ENCODE measurements at places on chromosomes 7 and 10. TPM values are rescaled to one million over a fixed set of nuclear protein-coding genes. Genes with fewer than 3 reads are reported as not detected.

The PALD1 gene
- 4.5 TPM for total RNA-seq

- H3K27me3 ChIP-seq = no peaks in the 10 kb centered on the region
- no peaks in the 10 kb centered on the region for H3K4me1 ChIP-seq
- no peaks in the 10 kb centered on the region for H3K36me3 ChIP-seq
- H3K27ac ChIP-seq = no peak overlapping the region
These were observed 237.5 kb downstream of the DNAJB6 start for GRCh38 chr7:157574120-157574825.

DNA sequence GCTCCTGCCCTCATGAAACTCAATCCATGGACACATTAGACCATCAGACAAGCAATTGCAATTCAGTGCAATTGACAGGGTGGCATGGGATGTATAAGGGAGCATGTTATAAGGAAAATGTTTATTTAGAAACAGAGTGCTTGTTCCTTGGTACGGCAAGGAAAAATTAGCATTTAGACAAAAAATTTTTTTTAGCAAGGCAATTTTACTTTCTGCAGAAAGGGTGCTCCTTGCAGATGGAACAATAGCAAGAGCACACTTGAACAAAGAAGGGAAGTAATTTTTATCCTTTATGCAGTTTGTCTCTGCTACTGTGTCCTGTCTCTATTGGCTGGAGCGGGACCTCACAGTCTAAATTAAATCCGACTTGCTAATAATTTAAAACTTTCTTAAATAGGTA lies 6.2 kb upstream of the BAG3 start:
- no peaks in the 10 kb centered on the region for H3K36me3 ChIP-seq
- no peaks in the 10 kb centered on the region for H3K4me1 ChIP-seq
- no peak overlapping the region for H3K4me3 ChIP-seq
- no peak overlapping the region for H3K27ac ChIP-seq

- H3K4me3 ChIP-seq = no peak overlapping the region
- H3K27ac ChIP-seq = no peak overlapping the region
- H3K36me3 ChIP-seq = no peaks in the 10 kb centered on the region
- H3K4me1 ChIP-seq = peaks cover 30% of the 10 kb centered on the region
These were observed 120.4 kb upstream of the RHOBTB1 start for GRCh38 chr10:61064356-61064755.

The ZNF488 gene
- total RNA-seq = 0.11 TPM

GRCh38 chr7:140310337-140311002 lies 87.9 kb downstream of the SLC37A3 start:
- DNase-seq = no peak
- H3K27me3 ChIP-seq = no peaks in the 10 kb centered on the region
- H3K36me3 ChIP-seq = no peaks in the 10 kb centered on the region
- peaks cover 6% of the 10 kb centered on the region for H3K4me1 ChIP-seq

DNA sequence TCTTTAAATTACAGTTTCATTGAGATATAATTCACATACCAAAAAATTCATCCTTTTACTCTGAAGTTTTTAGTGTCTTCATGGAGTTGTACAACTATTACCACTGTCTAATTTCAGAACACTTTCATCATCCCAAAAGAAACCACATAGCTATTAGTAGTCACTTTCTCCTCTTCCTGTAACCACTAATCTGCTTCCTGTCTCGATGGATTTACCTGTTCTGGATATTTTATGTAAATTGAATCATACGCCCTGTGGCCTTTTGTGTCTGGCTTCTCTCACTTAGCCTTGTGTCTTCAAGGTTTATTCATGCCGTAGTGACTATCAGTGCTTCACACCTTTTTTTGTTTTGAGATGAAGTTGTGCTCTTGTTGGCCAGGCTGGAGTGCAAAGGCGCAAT lies 135.5 kb downstream of the DOCK1 start:
- no peak overlapping the region for H3K4me3 ChIP-seq
- H3K36me3 ChIP-seq = no peaks in the 10 kb centered on the region
- H3K4me1 ChIP-seq = no peaks in the 10 kb centered on the region
- H3K27me3 ChIP-seq = no peaks in the 10 kb centered on the region
- H3K27ac ChIP-seq = no peak overlapping the region

DNA sequence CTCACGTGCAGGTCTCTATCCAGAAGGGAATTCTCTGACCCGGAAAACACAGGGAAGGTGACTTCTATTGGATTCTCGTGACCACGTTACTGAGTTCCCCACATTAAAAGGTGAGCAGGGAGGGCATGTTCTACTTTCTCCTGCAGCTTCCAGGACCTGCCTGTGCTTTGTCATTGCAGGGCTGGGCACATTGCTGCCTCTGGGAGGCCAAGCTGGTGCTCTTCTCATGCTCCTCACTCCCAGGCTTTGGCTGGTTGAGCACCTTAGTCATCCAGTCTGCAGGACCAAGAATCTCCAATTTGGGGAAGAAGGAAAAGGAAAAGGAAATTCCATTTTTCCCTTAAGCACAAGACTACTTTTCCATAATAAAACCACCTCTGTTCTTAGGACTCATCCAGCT lies 86.5 kb upstream of the TMEM72 start:
- DNase-seq = no peak
- H3K4me3 ChIP-seq = no peak overlapping the region
- peaks cover 4% of the 10 kb centered on the region for H3K27me3 ChIP-seq
- H3K36me3 ChIP-seq = no peaks in the 10 kb centered on the region
- no peaks in the 10 kb centered on the region for H3K4me1 ChIP-seq
- H3K27ac ChIP-seq = no peak overlapping the region

- no peak overlapping the region for H3K27ac ChIP-seq
- no peak for DNase-seq
- H3K4me3 ChIP-seq = no peak overlapping the region
These were observed 64.3 kb upstream of the GPR22 start for GRCh38 chr7:107405559-107405958.

- H3K4me1 ChIP-seq = no peaks in the 10 kb centered on the region
- H3K4me3 ChIP-seq = no peak overlapping the region
- peaks cover 4% of the 10 kb centered on the region for H3K27me3 ChIP-seq
- H3K36me3 ChIP-seq = no peaks in the 10 kb centered on the region
These were observed 14.9 kb upstream of the MXI1 start for GRCh38 chr10:110192552-110192951.

DNA sequence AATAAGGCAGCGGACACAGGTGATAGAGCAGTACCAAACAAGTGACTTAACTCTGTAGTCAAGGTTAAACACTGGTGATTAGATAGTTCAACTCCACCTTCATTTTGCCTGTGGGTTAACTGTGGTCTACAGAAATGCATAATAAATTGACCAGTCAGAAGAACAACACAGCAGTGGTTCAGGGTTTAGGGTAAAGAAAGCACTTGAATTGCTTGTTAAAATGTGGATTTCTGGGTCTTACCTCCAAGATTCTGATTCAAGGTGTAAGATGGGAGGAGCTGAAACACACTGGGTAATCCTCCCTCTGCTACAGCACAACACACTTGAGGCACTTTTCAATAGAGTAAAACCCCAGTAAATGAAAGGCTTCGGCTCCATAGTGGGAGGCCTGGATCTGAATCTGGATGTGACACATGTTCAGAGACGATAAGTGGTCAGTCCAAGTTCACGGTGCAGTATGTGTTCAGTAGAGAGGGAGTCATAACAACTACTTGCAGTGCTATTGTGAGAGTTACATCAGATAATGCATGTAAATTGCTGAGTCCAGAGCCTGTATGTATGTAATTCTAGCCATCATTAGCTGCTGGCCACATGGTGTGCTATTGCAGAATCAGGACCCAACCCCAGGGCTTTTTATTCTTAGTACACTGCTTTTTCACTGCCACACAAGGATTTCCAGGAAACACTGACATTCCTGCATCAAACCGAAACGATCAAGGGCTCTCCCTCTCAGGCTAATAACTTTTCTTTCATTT lies 141.7 kb downstream of the SORCS1 start:
- DNase-seq = no peak
- no peak overlapping the region for H3K27ac ChIP-seq
- H3K36me3 ChIP-seq = no peaks in the 10 kb centered on the region
- no peaks in the 10 kb centered on the region for H3K27me3 ChIP-seq
- no peaks in the 10 kb centered on the region for H3K4me1 ChIP-seq
- no peak overlapping the region for H3K4me3 ChIP-seq
